Left lobe of liver (tissue), 2 donors: ENCODE measurements at places on chromosomes 7 and 10. TPM values are rescaled to one million over a fixed set of nuclear protein-coding genes. Genes with fewer than 3 reads are reported as not detected.
A peak's percentile ranks its signal among the peaks of the same experiment; 100 is the strongest.

- no peak for DNase-seq
Measured at GRCh38 chr10:14554091-14554490, 220.6 kb downstream of the FAM107B start.

DNA sequence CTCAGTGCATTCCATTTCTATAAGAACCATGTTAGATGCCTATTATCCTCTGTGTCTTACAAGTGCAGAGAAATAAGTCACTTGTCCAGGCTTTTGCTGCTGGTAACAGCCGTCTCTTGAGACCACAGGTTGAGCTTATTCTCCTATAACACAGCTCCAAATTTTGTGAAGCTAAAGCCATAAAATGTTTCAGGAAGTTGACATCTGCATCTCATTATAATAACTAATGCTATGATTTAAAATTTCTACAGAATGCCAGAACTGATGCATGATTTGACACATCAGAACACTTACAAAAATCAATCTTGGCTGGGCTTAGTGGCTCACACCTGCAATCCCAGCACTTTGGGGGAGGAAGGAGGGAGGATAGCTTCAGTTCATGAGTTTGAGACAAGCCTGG, 986.9 kb downstream of the TYW1 start:
- DNase-seq: no peak

DNA sequence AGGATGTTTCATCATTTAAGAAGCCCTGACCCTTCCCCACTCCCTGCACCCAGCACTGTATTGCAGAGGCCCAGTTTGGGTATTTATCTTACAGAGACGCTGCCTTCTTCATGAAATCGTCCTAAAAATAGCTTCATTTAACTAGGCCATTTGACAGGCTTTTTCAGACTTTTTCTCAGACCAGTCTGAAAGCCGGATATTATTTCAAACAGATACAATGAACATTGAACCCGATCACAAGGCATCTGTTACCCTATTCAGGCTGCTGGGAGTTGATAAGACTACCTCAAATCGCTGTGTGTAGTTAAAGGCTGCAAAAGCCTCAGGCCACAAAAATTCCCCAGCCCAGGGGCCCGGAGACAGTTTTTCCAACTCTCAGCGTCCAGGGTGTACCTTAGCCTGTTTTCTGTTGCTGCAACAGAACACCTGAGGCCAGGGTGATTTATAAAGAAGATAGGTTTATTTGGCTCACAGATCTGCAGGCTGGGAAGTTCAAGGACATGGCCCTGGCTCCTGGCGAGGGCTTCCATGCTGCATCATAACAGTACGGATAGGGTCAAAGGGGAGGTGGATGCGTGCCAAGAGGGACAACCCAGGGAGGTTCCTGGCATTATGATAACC, 130.7 kb upstream of the SH2B2 start:
- DNase-seq: peak; percentile 87

DNA sequence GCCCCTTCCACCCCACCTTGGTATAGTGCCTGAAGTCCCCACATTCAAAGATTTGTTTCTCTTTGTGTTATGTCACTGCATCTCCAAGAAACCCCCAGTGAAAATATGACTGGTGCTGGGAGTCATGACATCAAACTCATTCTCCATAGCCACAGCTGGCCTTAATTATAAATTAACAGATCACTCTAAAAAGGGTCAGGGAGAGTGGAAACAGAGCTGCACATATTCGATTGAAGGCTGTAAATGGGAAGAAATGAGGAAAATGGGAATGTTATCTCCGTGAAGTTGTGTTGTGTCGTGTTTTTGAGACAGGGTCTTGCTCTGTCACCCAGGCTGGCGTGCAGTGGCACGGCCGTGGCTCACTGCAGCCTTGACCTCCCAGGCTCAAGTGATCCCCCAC, 24.2 kb upstream of the NUP42 start:
- DNase-seq: no peak

DNA sequence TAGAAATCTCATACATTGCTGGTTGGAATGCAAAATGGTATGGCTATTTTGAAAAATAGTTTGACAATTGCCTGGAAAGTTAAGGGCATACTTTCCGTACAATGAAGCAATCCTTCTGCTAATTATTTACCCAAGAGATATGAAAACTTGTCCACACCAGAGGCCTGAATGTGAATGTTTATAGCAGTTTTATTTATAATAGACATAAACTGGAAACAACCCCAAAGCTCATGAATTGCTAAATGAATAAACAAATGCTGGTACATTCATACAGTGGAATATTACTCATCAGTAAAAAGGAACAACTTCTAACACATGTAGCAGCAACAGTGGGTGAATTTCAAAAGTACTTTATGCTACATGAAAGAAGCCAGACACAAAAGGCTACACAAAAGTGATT, 42.7 kb downstream of the MMRN2 start:
- DNase-seq: no peak

Gene MSMB
- not detected for total RNA-seq

Gene CNTNAP2
- total RNA-seq: 2.0 TPM

Gene UCMA
- total RNA-seq: not detected

DNA sequence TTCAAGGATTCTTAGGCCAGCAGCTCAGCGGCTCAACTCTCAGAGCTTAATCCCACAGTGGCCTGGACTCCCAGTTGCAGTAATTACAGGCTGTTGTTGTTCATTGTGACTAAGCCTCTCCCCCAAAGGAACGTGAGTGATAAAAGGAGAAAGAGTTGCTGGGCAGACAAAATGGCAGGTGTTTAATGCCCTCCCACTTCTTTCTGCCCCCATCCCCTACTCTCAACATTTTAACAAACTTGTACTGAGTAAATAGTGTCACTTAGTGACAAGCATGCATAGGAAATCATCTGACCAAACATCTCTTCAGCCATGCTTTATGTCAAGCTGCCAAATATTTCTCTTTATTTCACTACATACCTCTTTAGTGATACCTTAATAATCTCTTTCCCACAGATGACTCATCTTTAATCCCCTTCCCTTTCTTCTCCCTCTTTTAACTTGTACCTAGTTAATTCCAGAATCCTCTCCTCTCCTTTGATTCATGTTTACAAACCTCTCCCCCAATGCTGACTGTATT, 12.4 kb upstream of the MTERF1 start:
- DNase-seq: no peak

DNA sequence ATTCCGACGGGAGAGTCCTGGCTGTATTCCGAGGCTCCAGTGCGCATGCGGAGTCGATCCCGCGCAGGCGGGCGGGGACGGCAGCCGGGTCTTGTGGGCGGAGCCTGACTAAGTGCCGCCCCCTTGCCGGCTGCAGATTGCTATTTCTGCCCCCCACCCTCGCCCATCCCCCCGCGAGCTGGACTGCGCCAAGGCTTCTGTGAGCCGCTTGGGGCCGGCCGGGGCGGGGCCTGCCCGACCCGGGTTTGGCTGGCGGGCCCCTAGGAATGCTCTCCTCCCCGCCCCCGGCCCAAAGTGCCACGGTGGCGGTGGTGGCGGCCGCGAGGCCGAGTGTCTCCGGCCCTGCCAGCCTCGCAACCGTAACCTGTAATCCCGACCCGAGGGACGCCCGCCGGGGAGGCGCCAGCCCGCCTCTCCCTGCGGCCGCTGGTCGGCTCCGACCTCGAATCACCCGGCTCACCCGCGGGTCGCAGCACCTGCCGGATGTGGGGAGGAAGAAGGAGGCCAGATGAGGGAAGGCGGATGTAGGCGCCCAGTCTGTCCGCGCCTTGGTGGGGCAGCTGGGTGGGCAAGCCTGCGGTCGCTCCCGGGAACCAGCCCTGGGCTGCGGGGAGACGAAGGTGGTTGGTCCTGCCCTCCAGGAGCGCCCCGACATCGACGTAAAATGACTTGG, 702 bp upstream of the KAZALD1 start:
- peak; percentile 96 for DNase-seq

GRCh38 chr7:307970-308369, 18.0 kb downstream of the FOXL3 start:
- no peak for DNase-seq

DNA sequence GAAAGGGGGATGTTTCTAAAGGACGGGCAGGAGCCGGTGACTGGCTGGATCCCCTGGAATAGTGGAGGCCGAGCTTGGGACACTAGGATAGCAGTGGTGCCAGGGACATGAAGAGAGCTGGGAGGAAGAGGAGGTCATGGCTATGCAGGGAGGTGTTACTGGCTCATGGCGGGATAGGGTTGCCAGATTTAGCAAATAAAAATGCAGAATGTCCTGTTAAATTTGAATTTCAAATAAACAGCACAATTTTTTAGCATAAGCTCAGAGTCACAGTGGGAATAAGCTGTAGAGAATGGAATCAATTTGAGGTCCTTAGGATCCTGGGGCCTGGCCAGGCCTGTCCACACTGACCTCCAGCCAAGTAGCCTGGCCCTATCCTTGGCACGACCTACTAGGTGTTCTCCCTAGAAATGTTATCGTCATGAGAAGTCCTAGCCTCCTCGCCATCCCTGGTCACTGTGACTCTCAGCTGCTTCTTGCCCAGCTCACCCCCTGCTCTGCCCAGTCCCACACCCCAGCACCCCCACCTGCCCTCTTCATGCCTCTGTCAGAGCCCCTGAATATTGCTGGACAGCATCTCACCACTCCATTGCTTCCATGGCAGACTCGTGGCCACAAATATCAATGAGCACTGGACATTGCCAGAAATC, 7.6 kb upstream of the KCP start:
- DNase-seq: no peak

Gene SH2D4B
- not detected for total RNA-seq

DNA sequence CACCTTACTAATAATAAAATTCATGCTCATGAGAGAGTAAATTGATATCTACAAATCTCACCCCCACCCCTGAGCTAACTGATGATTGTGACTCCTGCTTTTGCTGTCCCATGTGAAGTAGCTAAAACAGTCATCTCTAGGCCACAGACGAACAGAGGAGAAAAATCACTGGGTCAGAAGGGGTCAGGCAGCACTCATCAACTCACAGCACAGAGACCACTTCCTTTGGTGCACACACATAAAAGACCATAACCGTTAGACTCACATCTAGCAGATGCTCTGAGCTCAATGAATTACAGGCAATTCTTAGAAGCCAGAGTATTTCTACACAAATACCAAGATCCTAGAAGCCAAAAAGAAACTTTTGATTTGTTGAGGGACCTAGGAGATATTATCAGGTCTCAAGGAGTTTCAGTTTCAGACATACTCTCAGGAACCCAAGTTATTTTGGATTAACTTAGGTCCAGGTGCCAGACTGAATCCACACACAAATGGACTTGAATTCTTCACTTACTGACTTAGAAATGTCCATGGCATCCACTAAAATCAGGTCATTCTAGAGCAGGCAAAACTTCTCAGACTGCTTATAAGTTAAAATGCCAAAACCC, 65.0 kb upstream of the TES start:
- DNase-seq: no peak

DNA sequence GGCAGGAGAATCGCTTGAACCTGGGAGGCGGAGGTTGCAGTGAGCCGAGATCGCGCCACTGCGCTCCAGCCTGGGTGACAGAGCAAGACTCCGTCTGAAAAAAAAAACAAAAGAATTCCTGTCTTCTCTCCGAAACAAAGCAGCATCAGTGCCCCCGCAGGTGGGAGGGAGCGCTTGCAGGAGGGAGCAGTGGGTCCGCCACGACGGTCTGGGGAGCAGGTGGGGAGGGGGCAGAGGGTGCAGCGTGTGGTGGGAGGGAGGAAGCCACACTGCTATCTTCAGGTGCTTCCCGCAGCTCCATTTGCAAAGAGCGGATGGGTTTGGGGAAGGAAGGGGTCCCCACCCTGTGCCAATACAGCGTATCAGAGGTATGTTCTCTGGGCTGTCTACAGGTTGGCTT, 31.7 kb downstream of the LIMK1 start:
- DNase-seq: no peak

GRCh38 chr7:24979470-24979862, 512 bp downstream of the OSBPL3 start:
- peak; percentile 55 for DNase-seq

GRCh38 chr10:49694466-49694865, 15.0 kb downstream of the C10orf53 start:
- no peak for DNase-seq

Gene RSPH10B2
- total RNA-seq: not detected

DNA sequence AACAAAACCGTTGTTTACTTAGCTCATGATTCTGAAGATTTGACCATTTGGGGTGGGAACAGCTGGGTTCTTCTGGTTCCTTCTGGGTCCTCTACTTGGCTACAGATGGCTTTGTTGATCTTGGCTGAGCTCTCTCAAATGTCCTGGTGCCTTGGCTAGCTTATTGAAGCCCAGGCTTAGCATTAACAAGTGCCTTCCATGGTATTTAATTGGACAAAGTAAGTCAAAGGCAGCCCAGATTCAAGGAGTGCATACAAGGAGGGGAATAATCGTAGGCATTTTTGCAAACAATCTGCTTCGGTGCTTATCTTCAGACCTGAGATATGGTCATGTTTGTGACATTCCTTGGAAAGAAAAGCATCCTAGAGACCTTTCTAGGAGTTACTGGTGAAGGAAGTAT, 81.4 kb downstream of the ADCYAP1R1 start:
- no peak for DNase-seq

GRCh38 chr10:80503584-80504157, 34.0 kb upstream of the SH2D4B start:
- DNase-seq: no peak

Gene CYP3A7
- 17.5 TPM for total RNA-seq

- DNase-seq: no peak
Measured at GRCh38 chr10:75209086-75209920, 1.3 kb upstream of the VDAC2 start.

GRCh38 chr7:99229234-99229633, 21.3 kb upstream of the KPNA7 start:
- DNase-seq: no peak

Gene TMEM229A
- total RNA-seq: not detected

DNA sequence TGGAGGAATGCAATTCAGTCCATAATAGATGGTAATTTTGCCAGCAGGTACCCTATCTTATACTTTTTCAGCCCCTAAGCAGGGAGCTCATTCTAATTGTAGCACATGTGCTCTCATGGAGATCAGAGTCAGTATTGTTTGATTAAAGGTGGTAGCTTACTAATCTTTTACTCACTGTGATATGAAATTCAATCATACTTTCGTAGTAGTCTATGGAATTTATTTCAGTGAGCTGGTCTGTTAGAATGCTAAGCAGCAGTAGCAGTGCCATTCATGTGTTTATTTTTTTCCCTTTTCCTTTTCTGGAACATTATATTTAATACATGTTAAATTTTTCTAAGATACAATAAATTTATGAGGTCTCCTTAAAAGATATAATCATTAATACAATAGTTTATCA, 109.0 kb downstream of the ST7 start:
- no peak for DNase-seq

Gene TRIL
- 0.18 TPM for total RNA-seq

- DNase-seq: no peak
Measured at GRCh38 chr10:101538446-101538845, 49.6 kb downstream of the POLL start.

DNA sequence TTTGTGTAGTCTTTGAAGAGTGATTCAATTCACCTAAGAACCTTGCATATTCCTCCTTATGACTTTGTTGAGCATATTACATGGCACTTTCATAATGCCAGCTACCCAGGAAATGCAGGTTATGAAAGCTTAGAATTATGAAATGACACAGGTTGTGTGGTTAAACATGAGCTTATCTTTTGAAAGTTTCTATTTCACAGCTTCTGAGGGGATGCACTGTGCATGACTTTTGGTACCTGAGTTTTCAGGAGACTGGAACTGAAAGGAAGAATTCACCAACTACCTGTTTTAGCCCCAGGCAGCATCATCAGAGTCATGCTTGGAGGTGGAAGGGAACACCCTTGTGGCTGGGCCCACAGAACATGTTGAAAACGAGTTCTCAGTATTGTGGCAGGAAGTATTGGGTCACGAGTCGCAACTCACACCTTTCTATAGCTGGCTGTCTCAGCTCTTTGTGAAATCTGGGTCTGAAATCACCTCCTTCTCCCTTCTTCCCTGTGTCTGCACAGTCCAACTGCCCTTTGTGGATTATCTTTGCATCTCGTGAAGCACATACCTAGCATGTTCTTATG, 228.2 kb downstream of the PTEN start:
- no peak for DNase-seq

- DNase-seq: peak; percentile 68
Measured at GRCh38 chr7:99141841-99142726, 1.8 kb downstream of the SMURF1 start.
